Right atrium auricular region (tissue), 2 donors: ENCODE measurements at places on chromosomes 6 and 20. TPM values are rescaled to one million over a fixed set of nuclear protein-coding genes. Genes with fewer than 3 reads are reported as not detected.

- H3K4me3 ChIP-seq = no peak overlapping the region
- peaks cover 45% of the 10 kb centered on the region for H3K36me3 ChIP-seq
- H3K27me3 ChIP-seq = no peaks in the 10 kb centered on the region
Measured at GRCh38 chr20:62560162-62560561, 82.1 kb upstream of the SLCO4A1 start.

The UNC5CL gene
- 0.96 TPM for total RNA-seq

GRCh38 chr20:32019563-32020463 is 9.6 kb downstream of the CCM2L start:
- no peak for DNase-seq
- H3K4me3 ChIP-seq = peak overlapping the region; percentile 56
- no peaks in the 10 kb centered on the region for H3K36me3 ChIP-seq
- no peak overlapping the region for H3K27ac ChIP-seq
- H3K4me1 ChIP-seq = no peaks in the 10 kb centered on the region
- H3K27me3 ChIP-seq = peaks cover 3% of the 10 kb centered on the region

DNA sequence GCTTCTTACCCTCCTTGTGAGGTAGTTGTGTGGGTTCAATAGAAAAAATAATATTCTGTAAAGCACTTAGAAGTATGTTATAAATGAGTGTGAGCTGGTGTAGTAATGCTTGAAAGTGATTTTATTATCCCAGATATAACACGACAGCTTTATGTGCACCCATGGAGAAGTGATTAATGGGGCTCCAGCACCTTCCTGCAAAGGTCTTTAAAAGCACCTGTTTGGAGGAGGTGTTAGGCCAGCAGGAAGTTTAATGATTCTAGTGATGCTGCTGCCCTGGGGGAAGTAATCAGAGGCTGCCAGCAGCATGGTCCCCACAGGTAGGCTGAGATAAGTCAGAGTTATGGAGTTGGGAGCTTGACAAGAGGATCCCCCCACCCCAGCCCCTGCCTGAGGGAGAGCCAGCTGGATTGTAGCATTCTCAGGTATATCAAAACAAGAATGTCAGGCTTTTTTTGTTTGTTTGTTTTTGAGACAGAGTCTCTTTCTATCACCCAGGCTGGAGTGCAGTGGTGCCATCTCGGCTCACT is 166.3 kb downstream of the PHACTR1 start:
- H3K4me3 ChIP-seq = no peak overlapping the region
- H3K36me3 ChIP-seq = no peaks in the 10 kb centered on the region
- H3K4me1 ChIP-seq = no peaks in the 10 kb centered on the region
- H3K27me3 ChIP-seq = no peaks in the 10 kb centered on the region

DNA sequence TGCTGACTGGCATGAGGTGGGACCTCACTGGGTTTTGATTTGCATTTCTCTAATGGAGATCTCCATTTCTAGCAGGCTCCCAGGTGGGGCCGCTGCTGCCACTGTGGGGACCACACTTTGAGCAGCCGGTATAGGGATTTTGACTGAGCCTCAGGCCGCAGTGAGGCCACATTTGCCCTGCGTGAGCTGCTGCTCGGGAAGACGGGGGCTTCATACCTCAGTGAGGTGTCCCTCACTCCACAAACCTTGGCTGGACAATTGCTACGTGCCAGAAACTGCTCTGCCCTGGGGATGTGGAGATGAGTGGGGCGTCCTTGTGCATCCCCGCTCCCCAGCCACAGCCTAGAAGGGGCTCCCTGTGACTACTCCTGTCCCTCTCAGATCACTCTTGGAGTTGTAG is 134.3 kb downstream of the ANKRD60 start:
- no peak overlapping the region for H3K27ac ChIP-seq
- no peaks in the 10 kb centered on the region for H3K4me1 ChIP-seq
- no peaks in the 10 kb centered on the region for H3K36me3 ChIP-seq
- no peaks in the 10 kb centered on the region for H3K27me3 ChIP-seq
- no peak overlapping the region for H3K4me3 ChIP-seq

GRCh38 chr6:145241039-145241438 is 494.3 kb downstream of the EPM2A start:
- no peaks in the 10 kb centered on the region for H3K27me3 ChIP-seq
- no peak overlapping the region for H3K4me3 ChIP-seq
- H3K27ac ChIP-seq = no peak overlapping the region

DNA sequence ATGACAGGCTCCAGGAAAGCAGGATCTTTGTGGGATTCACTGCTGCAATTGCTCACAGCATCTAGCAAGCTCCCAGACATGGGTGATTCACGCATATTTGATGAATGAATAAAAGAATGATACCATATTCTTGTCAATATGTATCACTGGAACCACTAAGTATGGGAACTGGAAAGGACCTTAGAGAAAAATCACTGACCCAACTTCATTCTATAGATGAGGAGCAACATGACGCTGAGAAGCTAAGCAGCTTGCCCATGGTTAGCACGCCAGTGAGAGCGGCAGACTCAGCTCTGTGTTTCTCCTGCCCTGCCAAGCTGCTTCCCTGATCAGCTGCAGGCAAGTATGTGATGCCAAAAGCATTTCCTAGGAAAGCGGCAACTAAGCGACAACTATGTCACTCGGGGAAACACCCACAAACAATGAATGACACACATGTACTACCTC is 66.8 kb downstream of the PPP1R3G start:
- no peak for DNase-seq
- no peak overlapping the region for H3K27ac ChIP-seq
- no peaks in the 10 kb centered on the region for H3K27me3 ChIP-seq

- no peak overlapping the region for H3K4me3 ChIP-seq
- H3K27me3 ChIP-seq = no peaks in the 10 kb centered on the region
- H3K27ac ChIP-seq = no peak overlapping the region
- DNase-seq = no peak
Measured at GRCh38 chr6:137995371-137995770, 111.8 kb downstream of the PERP start.

- H3K27ac ChIP-seq = no peak overlapping the region
- H3K27me3 ChIP-seq = no peaks in the 10 kb centered on the region
- no peak overlapping the region for H3K4me3 ChIP-seq
- DNase-seq = no peak
- no peaks in the 10 kb centered on the region for H3K4me1 ChIP-seq
Measured at GRCh38 chr20:47063407-47063806, 168.8 kb downstream of the EYA2 start.

The TBXT gene
- not detected for total RNA-seq

DNA sequence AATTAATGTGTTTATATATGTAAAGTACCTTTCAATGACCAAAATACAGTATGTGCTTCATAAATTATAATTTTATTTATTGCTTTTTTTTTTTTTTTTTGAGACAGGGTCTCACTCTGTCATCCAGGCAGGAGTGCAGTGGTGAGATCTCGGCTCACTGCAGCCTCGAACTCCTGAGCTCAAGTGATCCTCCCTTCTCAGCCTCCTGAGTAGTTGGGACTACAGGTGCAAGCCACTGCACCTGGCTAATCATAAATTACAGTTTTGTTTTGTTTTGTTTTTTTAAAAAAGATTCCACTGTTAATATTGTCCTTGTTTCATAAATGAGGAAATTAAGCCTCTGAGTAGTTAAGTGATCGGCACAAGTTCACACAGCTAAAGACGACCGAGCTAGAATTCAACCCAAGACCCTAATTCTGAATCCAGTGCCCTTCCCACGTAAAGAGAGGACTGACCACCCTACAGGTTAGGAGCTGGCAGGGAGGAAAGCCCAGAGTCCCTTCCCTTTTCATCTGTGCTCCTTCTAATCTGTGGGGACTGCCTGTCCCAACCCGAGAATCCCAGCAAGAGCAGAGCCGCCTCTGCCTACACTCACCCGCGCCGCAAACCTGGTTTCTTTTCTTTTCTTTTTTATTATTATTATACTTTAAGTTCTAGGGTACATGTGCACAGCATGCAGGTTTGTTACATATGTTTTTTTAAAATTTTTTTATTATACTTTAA is 8.5 kb upstream of the GDF5 start:
- H3K27me3 ChIP-seq = no peaks in the 10 kb centered on the region
- H3K4me1 ChIP-seq = no peaks in the 10 kb centered on the region
- H3K4me3 ChIP-seq = peak overlapping the region; percentile 36
- no peaks in the 10 kb centered on the region for H3K36me3 ChIP-seq
- H3K27ac ChIP-seq = no peak overlapping the region
- no peak for DNase-seq

GRCh38 chr6:101879782-101880181 is 486.3 kb downstream of the GRIK2 start:
- no peak overlapping the region for H3K27ac ChIP-seq
- H3K4me3 ChIP-seq = no peak overlapping the region
- no peak for DNase-seq

DNA sequence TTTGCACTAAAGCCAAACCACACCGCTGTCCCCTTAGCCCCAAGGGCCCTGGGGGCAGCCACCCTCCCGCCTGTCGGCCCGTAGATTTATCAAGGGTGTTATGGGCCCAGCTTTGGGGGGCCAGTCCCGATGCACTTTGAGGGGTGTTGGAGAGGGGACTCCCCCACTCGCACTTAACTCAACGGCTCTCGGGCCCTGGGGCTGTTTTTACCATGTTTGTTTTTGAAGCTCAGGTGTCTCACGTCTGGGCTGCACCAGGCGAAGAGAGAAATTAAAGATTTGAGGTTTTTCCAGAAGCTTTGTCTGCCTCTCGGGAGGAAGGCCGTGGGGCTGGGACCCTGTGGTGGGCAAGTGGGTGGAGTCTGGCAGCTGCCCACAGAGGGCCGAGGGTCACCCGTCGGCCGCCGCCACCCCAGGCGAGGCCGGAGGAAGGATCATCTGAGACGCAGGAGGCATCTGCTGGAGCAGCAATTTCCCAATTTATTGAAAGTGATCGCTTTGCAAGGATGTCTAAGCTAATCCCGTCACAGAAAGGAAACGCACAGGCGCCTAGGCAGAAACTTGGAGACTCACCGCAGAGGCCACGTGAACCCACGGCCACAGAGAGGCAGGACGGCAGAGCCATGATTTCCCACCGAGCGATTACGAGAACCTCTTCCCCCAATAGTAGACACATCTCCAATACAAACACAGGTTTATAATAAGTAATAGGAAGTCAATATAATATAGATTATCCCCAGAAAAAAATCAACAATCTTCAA is 3.8 kb downstream of the SLC2A4RG start:
- H3K36me3 ChIP-seq = peaks cover 44% of the 10 kb centered on the region
- H3K27me3 ChIP-seq = no peaks in the 10 kb centered on the region
- no peak for DNase-seq
- H3K4me1 ChIP-seq = peaks cover 27% of the 10 kb centered on the region

- no peak overlapping the region for H3K4me3 ChIP-seq
- DNase-seq = peak; percentile 82
- no peaks in the 10 kb centered on the region for H3K36me3 ChIP-seq
- no peaks in the 10 kb centered on the region for H3K27me3 ChIP-seq
- H3K27ac ChIP-seq = peak overlapping the region; percentile 92
Measured at GRCh38 chr20:57445298-57445697, 54.1 kb downstream of the RBM38 start.

The MCHR2 gene
- total RNA-seq = not detected
